ENCODE measurements at places on chromosomes 6 and 20. TPM values are rescaled to one million over a fixed set of nuclear protein-coding genes. Genes with fewer than 3 reads are reported as not detected.

- DNase-seq: no peak
These were observed 160.1 kb downstream of the ZFAND3 start for GRCh38 chr6:37979392-37980221.

GRCh38 chr20:20456741-20457140, 88.8 kb downstream of the INSM1 start:
- no peak for DNase-seq

GRCh38 chr6:10071631-10072220, 343.1 kb downstream of the TFAP2A start:
- DNase-seq: no peak

The POU3F2 gene
- 0.08 TPM for polyA plus RNA-seq

The PTCHD4 gene
- polyA plus RNA-seq: 2.0 TPM
